Astrocyte of the hippocampus (primary cell): ENCODE measurements at places on chromosomes 11 and 22.

GRCh38 chr11:45323601-45324249 is 37.6 kb upstream of the SYT13 start:
- no peak for DNase-seq

- peak; percentile 92 for DNase-seq
Measured at GRCh38 chr11:117828611-117829368, 4.2 kb upstream of the FXYD2 start.

GRCh38 chr11:92845805-92846204 is 123.6 kb upstream of the MTNR1B start:
- no peak for DNase-seq

- peak; percentile 24 for DNase-seq
Measured at GRCh38 chr11:14645015-14645912, 1.7 kb downstream of the PDE3B start.

GRCh38 chr11:64954201-64954600 is 17.7 kb downstream of the MAJIN start:
- no peak for DNase-seq

GRCh38 chr11:66251809-66252208 is 16.6 kb upstream of the RAB1B start:
- DNase-seq: no peak

GRCh38 chr11:63448646-63449045 is 42.3 kb downstream of the PLAAT5 start:
- DNase-seq: no peak

- no peak for DNase-seq
Measured at GRCh38 chr22:31647066-31647465, 14.9 kb downstream of the PISD start.

DNA sequence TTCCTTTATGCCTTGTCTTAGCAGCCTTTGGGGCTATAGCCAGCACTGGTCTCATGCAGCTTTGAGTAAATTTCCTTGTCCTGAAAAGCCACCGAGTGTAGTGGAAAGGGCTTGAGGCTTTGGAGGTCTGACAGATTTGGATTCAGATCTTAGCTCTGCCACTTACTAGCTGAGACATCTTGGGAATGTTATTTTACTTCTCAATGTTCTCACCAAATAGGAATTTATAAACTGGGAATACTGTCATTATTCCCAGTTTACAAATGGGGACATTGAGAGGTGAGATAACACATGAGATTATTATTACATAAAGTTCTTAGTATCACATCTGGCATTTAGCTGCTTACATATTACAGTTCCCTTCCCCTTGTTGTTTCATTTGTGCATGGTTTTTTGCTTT is 95.5 kb downstream of the COMMD9 start:
- DNase-seq: peak; percentile 45

- no peak for DNase-seq
Measured at GRCh38 chr22:49488943-49489342, 338.7 kb downstream of the BRD1 start.

GRCh38 chr22:25564979-25565677 is 653 bp downstream of the GRK3 start:
- no peak for DNase-seq

GRCh38 chr11:719214-720016 is 13.4 kb downstream of the EPS8L2 start:
- DNase-seq: no peak

- DNase-seq: no peak
Measured at GRCh38 chr11:68658661-68659060, 25.7 kb upstream of the GAL start.

- peak; percentile 51 for DNase-seq
Measured at GRCh38 chr22:42269432-42270175, 849 bp downstream of the TCF20 start.

DNA sequence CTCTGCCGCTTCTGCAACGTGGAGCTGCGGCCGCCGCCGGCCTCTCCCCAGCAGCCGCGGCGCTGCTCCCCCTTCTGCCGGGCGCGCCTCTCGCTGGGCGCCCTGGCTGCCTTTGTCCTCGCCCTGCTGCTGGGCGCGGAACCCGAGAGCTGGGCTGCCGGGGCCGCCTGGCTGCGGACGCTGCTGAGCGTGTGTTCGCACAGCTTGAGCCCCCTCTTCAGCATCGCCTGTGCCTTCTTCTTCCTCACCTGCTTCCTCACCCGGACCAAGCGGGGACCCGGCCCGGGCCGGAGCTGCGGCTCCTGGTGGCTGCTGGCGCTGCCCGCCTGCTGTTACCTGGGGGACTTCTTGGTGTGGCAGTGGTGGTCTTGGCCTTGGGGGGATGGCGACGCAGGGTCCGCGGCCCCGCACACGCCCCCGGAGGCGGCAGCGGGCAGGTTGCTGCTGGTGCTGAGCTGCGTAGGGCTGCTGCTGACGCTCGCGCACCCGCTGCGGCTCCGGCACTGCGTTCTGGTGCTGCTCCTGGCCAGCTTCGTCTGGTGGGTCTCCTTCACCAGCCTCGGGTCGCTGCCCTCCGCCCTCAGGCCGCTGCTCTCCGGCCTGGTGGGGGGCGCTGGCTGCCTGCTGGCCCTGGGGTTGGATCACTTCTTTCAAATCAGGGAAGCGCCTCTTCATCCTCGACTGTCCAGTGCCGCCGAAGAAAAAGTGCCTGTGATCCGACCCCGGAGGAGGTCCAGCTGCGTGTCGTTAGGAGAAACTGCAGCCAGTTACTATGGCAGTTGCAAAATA is 816 bp downstream of the PDE3B start:
- DNase-seq: peak; percentile 74

DNA sequence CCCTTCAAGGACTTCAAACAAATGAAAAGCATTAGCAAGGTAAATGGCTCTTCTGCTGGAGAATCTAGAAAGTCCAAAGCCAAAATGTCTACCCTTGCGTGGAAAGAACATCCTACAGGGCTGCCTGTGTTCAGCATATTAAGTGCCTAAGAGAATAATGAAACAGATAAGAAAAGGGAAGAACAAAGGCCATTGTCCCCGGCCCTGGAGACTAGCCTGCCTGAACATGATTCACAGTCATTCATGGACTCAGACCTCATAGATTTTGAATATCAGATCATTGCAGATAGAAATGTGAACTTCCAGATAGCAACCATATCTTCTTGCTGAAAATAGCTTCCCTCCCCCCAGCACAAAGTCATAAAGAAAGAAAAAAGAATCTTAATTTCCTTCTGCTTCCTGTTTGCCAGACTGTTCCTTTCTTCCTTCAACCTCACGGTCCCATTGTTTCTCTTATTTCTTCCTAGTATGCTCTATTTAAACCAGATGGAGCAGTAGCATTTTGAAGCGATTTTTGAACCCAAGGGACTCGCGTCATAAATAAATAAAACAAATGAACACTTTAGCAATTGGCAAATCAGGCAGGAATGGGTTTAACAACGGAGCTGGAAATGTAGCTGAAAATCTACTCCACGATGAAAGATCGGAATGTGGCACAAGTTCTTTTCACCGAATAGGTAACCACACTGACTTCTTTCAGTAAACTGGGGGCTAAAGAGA is 408.2 kb upstream of the CCDC90B start:
- DNase-seq: no peak

DNA sequence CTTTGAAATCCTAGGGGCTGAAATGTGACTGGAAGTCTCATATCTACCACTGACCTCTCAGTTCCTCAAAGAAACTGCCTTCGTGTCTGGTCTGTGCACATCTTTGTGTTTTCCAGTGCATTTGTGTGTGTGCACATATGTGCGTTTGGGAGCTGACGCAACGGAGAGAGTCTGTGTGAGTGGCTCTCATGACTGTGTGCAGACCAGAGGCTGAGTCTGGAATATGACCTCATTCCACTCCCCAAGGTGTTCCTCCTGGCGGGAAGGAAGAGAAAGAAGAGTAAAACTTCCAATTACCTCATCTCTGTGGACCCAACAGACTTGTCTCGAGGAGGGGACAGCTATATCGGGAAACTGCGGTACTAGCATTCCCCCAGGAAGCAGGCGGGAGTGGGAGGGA is 16.5 kb downstream of the TUB start:
- DNase-seq: no peak

DNA sequence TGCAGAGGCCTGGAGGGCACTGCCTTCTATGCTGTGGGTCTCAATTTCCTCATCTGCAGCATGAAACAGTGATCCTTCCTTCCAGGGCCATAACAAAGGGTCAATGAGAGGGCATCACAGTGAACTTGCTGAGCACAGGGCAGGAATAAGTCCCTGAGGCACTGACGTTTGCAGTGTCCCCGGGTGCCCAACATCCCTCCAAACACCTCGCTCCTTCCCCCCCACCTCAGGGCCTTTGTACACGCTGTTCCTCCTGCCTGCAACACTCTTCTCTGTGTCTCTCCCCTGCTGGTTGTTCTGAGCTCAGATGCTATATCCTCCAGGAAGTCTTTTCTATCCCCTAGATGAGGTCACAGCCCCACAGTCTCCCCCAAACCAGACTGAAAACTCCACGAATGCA is 59.7 kb upstream of the TCF20 start:
- DNase-seq: no peak

DNA sequence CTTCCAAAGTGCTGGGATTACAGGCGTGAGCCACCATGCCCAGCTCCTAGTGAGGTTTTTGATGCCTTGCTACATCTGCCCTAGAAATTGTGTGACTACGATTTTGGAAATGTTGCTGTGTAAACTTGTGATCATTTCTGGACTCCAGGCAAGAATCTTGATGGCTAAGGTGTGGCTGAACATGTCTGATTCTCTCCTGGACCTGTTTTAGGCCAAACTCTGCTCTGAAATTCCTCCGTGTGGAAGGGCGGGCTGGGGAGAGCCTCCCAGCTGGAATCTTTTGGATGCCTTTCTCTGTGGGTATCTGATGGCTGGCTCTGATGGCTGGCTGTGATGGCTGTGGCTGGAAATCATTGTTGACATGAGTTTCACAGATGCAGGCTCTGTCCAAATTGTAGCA is 8.2 kb downstream of the PNPLA3 start:
- DNase-seq: peak; percentile 20

DNA sequence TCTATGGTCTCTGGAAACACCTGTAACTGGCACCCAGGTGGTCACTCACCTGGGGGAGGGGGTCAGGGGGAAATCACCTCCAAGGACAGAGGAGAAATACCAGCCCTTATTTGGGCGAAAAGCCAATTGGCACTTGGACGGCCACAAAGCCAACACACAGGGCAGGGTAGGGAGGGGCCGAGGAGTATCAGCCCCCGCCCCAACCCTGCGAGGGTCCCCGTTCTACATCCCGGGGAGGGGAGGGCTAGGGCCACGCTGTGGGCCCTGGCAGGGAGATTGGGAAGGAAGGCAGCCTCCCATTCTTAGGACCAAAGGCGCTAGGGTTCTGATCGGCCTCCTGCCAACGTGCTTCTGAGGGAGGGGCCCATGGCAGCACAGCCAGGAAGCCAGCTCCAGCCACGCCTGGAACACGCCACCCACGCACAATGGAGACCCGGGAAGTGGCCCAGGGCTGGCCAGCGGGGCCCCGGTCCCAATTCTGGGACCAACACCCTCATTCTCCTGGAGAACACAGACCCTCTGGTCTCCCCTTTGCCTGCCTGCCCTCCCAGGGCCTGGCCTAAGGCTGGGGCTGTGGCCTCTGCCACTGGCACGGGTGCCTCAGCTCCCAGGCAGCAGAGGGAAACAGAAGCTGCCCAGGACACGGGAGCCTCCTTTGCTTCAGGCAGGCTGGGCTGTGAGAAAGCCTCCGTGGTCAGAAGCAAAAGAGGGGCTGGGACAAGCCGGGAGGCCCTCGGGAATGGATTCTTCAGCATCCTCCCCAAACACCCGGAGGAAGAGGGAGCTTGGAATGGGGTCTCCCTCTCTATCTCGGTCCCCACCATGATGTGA is 7.4 kb downstream of the CBX6 start:
- DNase-seq: peak; percentile 37

DNA sequence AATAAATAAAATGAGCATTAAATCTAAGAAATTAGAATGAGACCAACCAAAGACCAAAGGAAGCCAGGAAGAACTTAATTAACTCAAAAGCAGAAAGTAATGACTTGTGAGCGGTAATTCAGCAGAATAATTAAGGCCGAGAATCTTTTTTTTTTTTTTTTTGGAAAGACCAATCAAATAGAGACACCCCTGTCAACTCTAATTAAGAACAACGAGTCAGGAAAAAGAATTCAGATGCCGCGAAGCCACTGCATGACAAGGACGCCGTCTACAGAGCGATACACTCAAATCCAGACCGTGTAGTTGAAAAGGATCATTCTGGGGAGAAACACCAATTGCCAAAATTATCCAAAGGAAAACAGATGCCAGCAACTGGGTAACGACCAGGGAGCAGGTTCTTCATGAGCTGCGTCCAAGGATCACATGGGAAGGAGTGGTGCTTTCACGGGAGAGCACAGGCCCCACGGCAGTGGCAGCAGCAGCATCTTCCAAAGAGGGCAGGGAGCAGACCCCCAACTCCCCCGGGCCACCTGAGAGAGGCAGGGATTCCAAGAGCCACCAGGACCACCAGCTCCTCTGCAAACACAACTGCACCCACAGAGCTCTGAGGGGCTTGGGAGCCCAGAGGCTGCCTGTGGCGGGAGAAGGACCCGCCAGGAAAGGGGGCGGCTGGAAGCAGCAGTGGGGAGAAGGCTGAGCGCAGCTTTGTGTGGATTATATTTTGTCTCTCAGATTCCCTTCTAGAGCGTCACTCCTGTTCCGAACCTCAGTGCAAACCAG is 469.8 kb downstream of the BRD1 start:
- no peak for DNase-seq

DNA sequence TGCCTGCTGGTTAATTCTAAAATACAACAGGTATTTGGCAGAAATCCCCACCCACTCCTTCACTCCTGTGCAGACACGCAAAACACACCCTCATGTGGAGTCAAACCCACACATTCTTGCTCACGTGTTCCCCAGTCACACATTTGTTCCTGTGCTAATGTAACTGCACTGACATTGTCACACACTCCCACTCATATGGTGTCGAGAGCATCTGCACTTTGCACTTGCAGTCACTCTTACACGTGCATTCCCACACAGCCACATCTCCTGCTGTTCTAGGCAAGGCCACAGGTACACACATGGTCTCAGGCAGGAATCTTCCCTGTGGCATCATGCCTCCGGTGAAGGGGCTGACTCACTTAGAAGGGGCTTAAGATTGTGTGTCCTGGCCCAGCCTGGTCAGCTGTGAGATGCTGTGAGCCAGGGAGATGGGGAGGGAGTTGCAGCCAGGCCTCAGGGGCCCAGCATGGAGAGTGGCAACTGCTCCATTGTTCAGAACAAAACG is 395.0 kb downstream of the TENM4 start:
- no peak for DNase-seq

- no peak for DNase-seq
Measured at GRCh38 chr11:44771841-44772240, 45.1 kb downstream of the TSPAN18 start.

- no peak for DNase-seq
Measured at GRCh38 chr11:122172352-122173073, 56.5 kb upstream of the BLID start.

DNA sequence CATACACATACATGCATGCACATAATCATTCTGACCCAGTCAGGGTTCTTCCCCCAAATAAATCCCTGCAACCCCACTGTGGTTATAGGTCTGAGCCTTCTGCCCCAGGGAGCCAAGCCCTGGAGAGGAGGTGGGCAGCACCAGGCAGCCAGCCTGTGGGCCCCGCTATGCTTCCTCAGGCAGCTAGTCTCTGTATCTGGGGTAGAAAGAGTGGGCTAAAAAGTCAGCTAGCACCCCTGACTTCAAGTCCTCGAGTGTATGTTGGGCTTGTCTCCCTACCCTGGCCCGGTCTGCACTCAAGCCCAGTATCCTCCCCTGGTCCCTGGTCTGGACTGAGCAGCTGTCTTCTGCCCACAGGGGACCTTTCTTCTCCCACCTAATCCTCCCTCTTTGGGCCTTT is 28.0 kb downstream of the KCNQ1OT1 start:
- DNase-seq: no peak
